Gastrocnemius medialis (tissue), 4 donors: ENCODE measurements at places on chromosomes 16 and 17. TPM values are rescaled to one million over a fixed set of nuclear protein-coding genes. Genes with fewer than 3 reads are reported as not detected.

- H3K4me3 ChIP-seq: no peak overlapping the region
- H3K27me3 ChIP-seq: no peaks in the 10 kb centered on the region
- H3K4me1 ChIP-seq: peaks cover 26% of the 10 kb centered on the region
- peak overlapping the region; percentile 60 for H3K27ac ChIP-seq
Observed at GRCh38 chr17:73280191-73280590, 18.5 kb upstream of the CPSF4L start.

- H3K27ac ChIP-seq: peak overlapping the region; percentile 86
- H3K4me1 ChIP-seq: peaks cover 6% of the 10 kb centered on the region
- no peaks in the 10 kb centered on the region for H3K36me3 ChIP-seq
- H3K4me3 ChIP-seq: no peak overlapping the region
Observed at GRCh38 chr17:16418685-16419068, 3.3 kb downstream of the TRPV2 start.

- H3K36me3 ChIP-seq: no peaks in the 10 kb centered on the region
- no peak for DNase-seq
- peaks cover 32% of the 10 kb centered on the region for H3K4me1 ChIP-seq
- H3K4me3 ChIP-seq: no peak overlapping the region
Observed at GRCh38 chr17:68314916-68315535, 23.7 kb downstream of the ARSG start.

DNA sequence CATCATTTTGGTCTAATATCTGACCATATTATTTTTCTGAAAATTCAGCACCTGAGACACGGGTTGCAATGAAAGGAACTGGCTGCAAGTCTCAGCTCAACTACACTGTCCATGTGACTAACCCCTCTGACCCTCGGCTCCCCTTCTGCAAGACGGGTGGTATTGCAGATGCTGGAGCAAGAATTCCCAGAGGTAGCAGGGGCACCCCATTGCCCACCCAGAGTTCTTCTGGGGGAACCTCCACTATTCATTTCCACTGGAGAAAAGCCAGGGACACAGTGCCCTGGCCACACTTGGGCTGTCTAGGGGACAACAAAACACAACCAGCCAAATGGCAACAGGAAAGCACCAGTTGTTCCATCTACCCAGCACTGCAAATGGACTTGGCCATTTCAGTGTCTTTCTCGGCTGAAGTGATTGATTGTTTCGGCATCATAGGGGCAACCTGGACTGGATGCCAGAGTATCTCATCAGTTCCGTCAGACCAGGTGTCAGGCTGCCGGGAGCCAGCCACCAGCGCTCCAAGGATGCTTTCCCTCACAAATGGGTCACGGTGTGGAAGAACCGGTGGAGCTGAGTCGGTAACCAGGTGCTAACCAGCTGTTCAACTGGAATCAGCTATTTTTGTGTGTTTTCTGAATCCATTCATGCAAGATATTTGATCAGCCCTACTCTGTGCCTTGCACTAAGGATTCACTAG is 58.1 kb downstream of the C16orf78 start:
- H3K36me3 ChIP-seq: no peaks in the 10 kb centered on the region
- no peaks in the 10 kb centered on the region for H3K4me1 ChIP-seq
- H3K27ac ChIP-seq: no peak overlapping the region
- H3K27me3 ChIP-seq: peaks cover 4% of the 10 kb centered on the region
- no peak overlapping the region for H3K4me3 ChIP-seq

- DNase-seq: no peak
- no peaks in the 10 kb centered on the region for H3K36me3 ChIP-seq
- H3K27ac ChIP-seq: no peak overlapping the region
- no peaks in the 10 kb centered on the region for H3K27me3 ChIP-seq
Observed at GRCh38 chr16:86016201-86016965, 117.4 kb downstream of the IRF8 start.

- H3K27ac ChIP-seq: no peak overlapping the region
- H3K36me3 ChIP-seq: no peaks in the 10 kb centered on the region
- no peak for DNase-seq
- H3K4me1 ChIP-seq: peaks cover 25% of the 10 kb centered on the region
- no peak overlapping the region for H3K4me3 ChIP-seq
Observed at GRCh38 chr17:65409381-65409780, 152.1 kb downstream of the AXIN2 start.

- no peak overlapping the region for H3K27ac ChIP-seq
- H3K36me3 ChIP-seq: no peaks in the 10 kb centered on the region
- H3K4me3 ChIP-seq: no peak overlapping the region
- no peaks in the 10 kb centered on the region for H3K27me3 ChIP-seq
- peaks cover 12% of the 10 kb centered on the region for H3K4me1 ChIP-seq
Observed at GRCh38 chr16:55495616-55496289, 13.1 kb upstream of the LPCAT2 start.

DNA sequence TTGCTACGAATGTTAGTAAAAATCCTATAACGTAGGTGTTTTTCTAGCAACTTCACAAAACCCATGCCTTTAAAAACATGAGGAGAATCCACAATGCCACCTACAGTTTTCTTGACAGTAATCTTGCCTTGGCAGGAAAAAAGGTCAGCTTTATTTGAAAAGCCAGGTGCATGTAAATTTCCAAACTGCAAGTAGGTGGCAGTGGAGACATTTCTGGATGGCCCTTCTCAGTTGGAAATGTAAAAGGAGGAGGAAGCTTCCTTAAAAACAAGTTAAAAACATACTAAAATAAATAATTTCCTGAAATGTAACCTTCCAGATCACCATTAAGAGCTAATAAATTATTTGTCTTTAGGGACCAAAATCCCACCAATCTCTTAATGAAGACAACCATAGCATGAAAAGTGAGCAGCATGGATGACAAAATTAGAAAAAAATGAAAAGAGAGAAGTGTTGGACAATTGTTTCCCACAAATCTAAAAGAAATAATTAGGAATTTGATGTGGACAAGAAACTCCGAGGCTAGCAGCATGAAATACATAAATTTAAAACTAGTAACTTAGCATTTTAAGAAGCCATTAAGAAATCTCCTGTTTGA is 152.2 kb downstream of the SNX11 start:
- peaks cover 2% of the 10 kb centered on the region for H3K27me3 ChIP-seq
- no peak overlapping the region for H3K4me3 ChIP-seq
- H3K27ac ChIP-seq: no peak overlapping the region

DNA sequence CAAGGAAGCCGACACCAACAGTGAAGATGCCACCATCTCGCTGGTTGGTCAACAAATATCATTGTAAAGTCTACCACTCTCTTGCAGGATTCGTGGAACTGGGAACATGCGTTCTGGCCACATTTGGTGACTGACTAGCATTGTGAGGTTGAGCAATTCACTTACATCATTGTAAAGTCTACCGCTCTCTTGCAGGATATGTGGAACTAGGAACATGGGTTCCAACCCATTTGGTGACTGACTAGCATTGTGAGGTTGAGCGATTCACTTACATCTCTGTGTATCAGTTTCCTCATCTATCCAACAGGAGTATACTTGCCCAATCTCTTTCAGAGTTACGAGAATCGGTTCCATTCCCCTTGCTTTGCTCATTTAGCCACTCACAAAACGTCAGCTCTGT is 42.6 kb upstream of the RPH3AL start:
- H3K4me3 ChIP-seq: no peak overlapping the region
- H3K27ac ChIP-seq: no peak overlapping the region
- H3K27me3 ChIP-seq: peaks cover 4% of the 10 kb centered on the region
- no peak for DNase-seq

DNA sequence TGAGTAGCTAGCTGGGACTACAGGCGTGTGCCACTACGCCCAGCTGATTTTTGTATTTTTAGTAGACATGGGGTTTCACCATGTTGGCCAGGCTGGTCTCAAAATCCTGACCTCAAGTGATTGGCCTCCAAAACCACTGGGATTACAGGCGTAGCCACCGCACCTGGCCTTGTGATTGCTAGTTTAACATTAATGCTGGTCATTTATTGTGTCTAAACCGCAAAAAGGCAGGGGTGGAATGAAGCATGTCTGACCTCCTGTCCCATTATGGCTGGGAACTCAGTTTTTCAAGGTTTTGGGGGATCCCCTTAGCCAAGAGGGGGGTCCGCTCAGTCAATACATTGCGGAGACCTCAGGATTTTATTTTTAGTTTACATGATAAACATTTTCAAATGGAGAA is 10.7 kb upstream of the CNGB1 start:
- H3K4me1 ChIP-seq: peaks cover 15% of the 10 kb centered on the region
- H3K27me3 ChIP-seq: peaks cover 23% of the 10 kb centered on the region
- no peaks in the 10 kb centered on the region for H3K36me3 ChIP-seq

GRCh38 chr16:60064026-60064425 is 1329.9 kb upstream of the GOT2 start:
- DNase-seq: no peak
- H3K4me1 ChIP-seq: no peaks in the 10 kb centered on the region
- no peaks in the 10 kb centered on the region for H3K36me3 ChIP-seq
- H3K27me3 ChIP-seq: no peaks in the 10 kb centered on the region
- no peak overlapping the region for H3K27ac ChIP-seq

- H3K27ac ChIP-seq: no peak overlapping the region
- no peaks in the 10 kb centered on the region for H3K36me3 ChIP-seq
- H3K4me3 ChIP-seq: no peak overlapping the region
Observed at GRCh38 chr17:57463103-57463885, 207.0 kb downstream of the MSI2 start.

GRCh38 chr17:2122641-2123302 is 67.9 kb downstream of the HIC1 start:
- peak overlapping the region; percentile 67 for H3K27ac ChIP-seq
- DNase-seq: peak; percentile 32
- H3K36me3 ChIP-seq: no peaks in the 10 kb centered on the region
- peak overlapping the region; percentile 22 for H3K4me3 ChIP-seq
- no peaks in the 10 kb centered on the region for H3K27me3 ChIP-seq

DNA sequence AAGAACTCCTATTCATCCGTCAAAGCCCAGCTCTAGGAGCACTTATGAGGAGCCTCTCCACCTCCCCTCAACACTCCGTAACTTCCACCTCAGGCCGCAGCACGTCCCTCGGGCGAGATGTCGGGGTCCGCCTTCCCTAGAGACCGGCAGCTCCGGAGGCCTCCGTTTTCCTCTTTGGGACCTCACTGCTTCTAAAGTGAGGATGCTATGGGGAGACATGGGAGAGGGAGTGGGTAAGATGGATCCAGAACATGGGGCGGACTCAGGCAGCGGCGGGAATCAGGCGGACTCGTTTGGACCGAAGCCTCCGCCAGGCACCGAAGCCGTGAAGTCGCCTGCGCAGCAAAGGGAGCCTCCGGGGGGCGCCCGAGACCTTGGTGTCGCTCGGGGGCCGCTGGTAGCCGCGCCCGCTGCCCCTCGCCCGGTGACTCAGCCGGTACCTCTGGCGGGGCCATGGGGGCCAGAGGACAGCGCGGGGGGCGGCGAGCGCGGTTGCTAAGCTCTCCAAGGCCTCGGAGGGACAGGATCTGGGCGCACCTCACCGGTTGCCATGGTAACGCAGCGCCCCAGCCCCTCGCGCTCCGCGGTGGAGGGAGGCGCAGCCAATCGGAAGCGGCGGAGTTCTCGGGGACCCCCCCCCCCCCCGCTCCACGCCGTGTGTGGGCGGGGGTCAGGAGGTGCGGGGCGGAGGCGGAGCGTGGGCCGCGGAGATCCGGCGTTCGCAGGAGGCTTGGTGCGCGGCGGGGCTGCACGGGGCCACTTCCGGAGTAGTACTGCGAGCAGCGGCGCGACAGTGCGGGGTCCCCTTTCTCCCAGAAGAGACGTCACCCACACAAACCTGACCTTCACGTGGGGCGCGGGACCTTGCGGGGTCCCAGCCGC is 1.3 kb upstream of the HIC1 start:
- peaks cover 7% of the 10 kb centered on the region for H3K27me3 ChIP-seq
- H3K4me1 ChIP-seq: peaks cover 9% of the 10 kb centered on the region
- H3K36me3 ChIP-seq: no peaks in the 10 kb centered on the region
- H3K27ac ChIP-seq: peak overlapping the region; percentile 82

DNA sequence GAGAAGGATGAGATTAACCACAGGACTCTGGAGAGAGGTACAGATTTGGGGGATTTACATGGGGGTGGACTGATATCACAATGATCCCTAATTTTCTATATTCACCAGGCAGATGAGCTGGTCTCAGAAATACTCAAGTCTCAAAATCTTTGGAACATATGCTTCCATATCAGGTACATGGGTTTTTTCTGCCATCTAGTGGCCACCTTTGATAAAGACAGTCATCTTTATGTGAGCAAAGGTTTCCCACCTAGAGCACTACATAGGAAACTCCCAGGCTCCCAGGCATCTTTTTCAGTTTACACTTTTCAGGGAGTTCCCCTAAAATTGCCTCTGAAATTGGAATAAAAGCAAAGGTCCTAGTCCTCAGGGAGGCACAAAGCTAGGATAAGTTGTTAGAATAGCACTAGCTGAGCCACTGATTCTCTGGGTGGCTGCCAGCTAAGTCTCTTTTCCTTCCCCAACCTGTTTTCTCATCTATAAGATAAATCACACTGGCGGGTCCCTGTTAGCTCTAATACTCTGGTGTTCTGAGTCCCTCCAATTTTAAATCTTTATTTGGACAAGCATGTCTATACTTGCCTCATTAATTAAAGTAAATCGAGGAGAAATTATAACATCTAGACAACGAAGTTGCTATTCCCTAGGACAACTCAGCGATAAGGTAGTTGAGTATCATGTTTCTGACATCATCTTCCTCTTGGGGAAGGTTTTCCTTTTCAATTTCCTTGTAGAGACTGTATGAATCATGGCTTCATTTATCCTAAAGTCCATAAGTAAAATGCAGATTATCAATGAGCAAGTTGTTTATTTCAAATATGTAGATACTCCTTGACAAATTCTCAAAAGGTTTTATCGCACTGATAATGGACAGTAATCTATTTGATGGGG is 19.0 kb upstream of the MON1B start:
- H3K27me3 ChIP-seq: no peaks in the 10 kb centered on the region
- H3K27ac ChIP-seq: no peak overlapping the region
- no peak overlapping the region for H3K4me3 ChIP-seq
- DNase-seq: no peak
- H3K36me3 ChIP-seq: no peaks in the 10 kb centered on the region
- H3K4me1 ChIP-seq: no peaks in the 10 kb centered on the region

DNA sequence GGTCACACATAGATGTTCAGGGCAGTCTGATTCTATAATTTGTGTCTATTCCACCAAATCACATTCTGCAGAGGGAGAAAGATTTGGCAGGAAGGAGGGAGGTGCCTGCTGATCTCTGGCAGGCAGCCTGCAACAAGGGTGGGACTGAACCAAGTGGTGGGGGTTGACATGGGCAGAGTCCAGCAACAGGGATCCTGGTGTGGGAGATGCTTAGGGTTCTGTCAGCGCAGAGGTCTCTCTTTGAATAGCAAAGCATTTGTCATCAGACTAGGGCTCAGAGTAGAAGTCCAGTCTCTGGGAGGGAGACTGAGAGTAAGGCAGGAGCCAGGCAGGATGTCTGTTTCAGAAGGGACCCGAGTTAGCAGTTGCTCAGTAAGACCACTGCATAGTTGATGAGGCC is 94.6 kb downstream of the UTP18 start:
- H3K4me3 ChIP-seq: no peak overlapping the region
- no peaks in the 10 kb centered on the region for H3K27me3 ChIP-seq
- DNase-seq: no peak

Gene CHST4
- total RNA-seq: not detected

Gene CUEDC1
- total RNA-seq: 33.8 TPM
